ENCODE measurements at places on chromosomes 11 and 22.

- DNase-seq: no peak
Measured at GRCh38 chr11:134712228-134713145, 300.4 kb upstream of the B3GAT1 start.

- DNase-seq: no peak
Measured at GRCh38 chr11:126990716-126991480, 9.7 kb downstream of the KIRREL3 start.

GRCh38 chr11:125591649-125592304, 875 bp upstream of the STT3A start:
- DNase-seq: peak; percentile 76

DNA sequence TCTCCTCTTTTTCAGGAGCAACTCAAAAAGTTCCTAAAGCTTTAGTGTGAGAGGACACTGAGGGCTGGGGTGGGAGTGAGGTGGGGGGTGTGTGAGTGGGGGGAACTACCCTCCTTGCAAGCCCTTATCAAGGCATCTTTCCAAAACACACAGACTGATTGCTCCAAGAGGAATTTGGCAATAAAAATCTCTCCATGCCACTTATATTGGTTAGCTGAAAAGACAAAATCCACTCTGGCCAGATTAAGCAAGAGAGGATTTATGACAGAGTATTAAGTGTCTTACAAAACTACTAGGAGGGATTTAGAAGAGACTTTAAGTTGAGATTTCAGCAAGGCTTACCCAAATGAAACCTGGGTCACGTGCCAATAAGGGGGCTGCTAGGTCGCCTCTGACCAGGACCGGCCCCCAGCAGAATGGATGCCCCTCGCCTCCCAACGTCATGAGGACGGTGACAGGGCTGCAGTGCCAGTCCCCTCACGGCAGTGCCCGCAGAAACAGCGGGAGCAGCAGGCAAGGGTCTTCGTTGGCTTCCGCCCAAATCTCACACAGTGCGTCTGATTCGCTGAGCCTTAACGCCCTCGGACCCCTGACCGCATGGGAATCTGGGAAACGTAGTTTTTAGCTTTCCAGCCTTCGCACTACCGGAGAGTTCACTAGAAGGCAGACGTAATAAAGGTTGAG, 22.1 kb upstream of the CTR9 start:
- no peak for DNase-seq

GRCh38 chr22:29037340-29037932, 24.2 kb downstream of the C22orf31 start:
- DNase-seq: no peak

- DNase-seq: no peak
Measured at GRCh38 chr11:12968826-12969225, 40.3 kb upstream of the RASSF10 start.

- no peak for DNase-seq
Measured at GRCh38 chr22:44369293-44369661, 56.5 kb upstream of the SHISAL1 start.

- DNase-seq: no peak
Measured at GRCh38 chr11:134015556-134015955, 53.3 kb upstream of the JAM3 start.

- DNase-seq: no peak
Measured at GRCh38 chr11:76069001-76069400, 137.3 kb downstream of the WNT11 start.

GRCh38 chr22:29478326-29479276, 1.4 kb upstream of the NEFH start:
- peak; percentile 24 for DNase-seq

Measured in suppressor macrophage treated with lipopolysaccharide for 1 hour (primary cell).